ENCODE measurements at places on chromosomes 4 and X. TPM values are rescaled to one million over a fixed set of nuclear protein-coding genes. Genes with fewer than 3 reads are reported as not detected.

- H3K4me3 ChIP-seq = no peak overlapping the region
- H3K27ac ChIP-seq = no peak overlapping the region
- DNase-seq = no peak
- H3K4me1 ChIP-seq = no peaks in the 10 kb centered on the region
These were observed 1050.0 kb upstream of the INTU start for GRCh38 chr4:126582737-126583136.

GRCh38 chr4:187552781-187553180, 442.8 kb upstream of the ZFP42 start:
- H3K27ac ChIP-seq = no peak overlapping the region
- no peaks in the 10 kb centered on the region for H3K36me3 ChIP-seq
- H3K4me1 ChIP-seq = no peaks in the 10 kb centered on the region
- no peak for DNase-seq
- no peaks in the 10 kb centered on the region for H3K27me3 ChIP-seq

DNA sequence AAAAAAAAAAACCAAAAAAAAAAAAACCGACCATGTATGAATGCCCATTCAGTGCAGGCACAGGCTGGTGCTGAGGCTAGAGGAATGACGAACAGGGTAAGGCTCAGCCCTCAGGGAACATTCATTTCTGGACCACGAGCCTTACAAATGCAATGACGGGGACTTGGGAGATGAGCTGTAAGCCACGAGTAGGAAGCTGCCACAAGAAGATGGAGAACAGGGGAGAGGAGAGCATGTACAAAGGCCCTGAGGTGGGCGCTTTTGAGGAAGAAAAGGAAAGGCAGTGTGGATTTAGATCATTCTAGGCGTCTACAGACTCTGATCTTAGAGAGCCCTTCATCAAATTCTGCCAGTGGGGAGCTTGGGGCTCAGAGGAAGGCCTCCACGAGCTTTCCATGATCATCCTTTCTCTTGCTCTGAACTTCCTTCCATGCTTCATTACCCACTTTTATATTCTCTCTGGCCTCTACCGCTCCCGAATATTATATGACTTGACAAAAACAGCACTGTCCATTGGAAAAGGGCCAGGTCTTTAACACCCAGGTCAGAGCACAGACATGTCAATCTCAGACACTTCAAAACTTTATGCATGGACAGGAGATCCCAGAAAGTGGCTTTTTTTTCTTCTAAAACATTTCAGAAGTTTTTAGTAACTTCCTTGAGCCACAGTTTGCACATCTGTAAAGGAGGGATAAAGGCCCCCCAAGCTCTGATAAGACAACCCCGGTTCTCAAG, 3.3 kb upstream of the ZNF518B start:
- peaks cover 11% of the 10 kb centered on the region for H3K27me3 ChIP-seq
- peak overlapping the region; percentile 35 for H3K4me3 ChIP-seq
- H3K27ac ChIP-seq = no peak overlapping the region
- no peaks in the 10 kb centered on the region for H3K36me3 ChIP-seq
- no peak for DNase-seq

The KLF8 gene
- 6.8 TPM for total RNA-seq
